ENCODE measurements at places on chromosomes 1 and 21. TPM values are rescaled to one million over a fixed set of nuclear protein-coding genes. Genes with fewer than 3 reads are reported as not detected.

DNA sequence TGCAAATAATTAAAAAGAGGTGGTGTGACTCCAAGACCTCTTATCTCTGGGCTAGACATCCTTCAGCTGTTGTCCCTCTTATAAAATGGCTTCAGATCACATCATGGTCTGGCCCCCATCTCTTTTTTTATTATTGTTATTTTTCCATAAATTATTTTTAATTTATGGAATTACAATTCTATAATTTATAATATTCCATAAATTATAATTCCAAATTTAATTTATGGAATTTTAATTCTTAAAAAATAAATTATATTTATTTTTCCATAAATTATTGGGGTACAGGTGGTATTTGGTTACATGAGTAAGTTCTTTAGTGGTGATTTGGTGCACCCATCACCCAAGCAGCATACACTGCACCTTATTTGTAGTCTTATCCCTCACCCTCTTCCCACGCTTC is 65.9 kb upstream of the GJA5 start:
- no peak overlapping the region for H3K4me3 ChIP-seq
- no peaks in the 10 kb centered on the region for H3K27me3 ChIP-seq
- no peaks in the 10 kb centered on the region for H3K4me1 ChIP-seq
- no peaks in the 10 kb centered on the region for H3K36me3 ChIP-seq
- H3K27ac ChIP-seq = no peak overlapping the region
- DNase-seq = no peak

- H3K4me3 ChIP-seq = no peak overlapping the region
- H3K27me3 ChIP-seq = no peaks in the 10 kb centered on the region
- H3K4me1 ChIP-seq = no peaks in the 10 kb centered on the region
- H3K36me3 ChIP-seq = no peaks in the 10 kb centered on the region
- H3K27ac ChIP-seq = no peak overlapping the region
Measured at GRCh38 chr1:157173900-157174410, 35.8 kb upstream of the ETV3 start.

GRCh38 chr1:75953461-75953860 is 21.3 kb upstream of the ASB17 start:
- no peak overlapping the region for H3K4me3 ChIP-seq
- no peaks in the 10 kb centered on the region for H3K27me3 ChIP-seq
- DNase-seq = no peak
- no peaks in the 10 kb centered on the region for H3K4me1 ChIP-seq

PAPPA2 gene
- total RNA-seq = 2.4 TPM

AGBL4 gene
- 0.57 TPM for total RNA-seq

DNA sequence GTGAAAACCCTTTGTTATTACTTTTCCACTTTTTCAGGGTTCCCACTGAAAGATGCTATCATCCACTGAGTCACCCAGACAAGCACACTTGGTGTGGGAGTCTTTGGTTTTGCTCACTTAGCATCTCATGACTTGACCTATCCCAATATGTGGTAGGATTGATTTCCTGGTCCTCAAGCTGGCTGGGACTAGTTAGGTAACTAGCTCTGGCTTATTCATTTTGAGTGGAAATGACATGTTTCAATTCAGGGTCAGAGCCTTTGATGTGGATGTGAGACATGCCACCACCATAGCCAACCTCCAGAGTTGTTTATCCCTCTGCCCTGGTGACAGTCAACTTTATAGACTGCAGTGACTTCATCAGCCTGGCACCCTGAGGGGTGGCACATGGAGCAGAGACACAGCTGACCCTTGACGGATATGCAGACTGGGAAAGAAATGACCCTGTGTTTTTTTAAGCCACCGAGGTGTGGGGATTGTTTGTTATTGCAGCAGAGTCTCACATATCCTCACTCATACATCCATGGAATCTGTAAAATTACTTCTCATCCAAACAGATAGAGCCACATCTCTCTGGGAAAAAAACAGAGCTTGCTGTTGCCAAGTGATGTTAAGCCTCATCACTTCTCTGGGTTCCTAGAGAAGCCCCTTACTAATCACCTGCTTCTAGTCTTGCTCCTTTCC is 699.9 kb downstream of the MATN1 start:
- H3K4me1 ChIP-seq = no peaks in the 10 kb centered on the region
- no peak overlapping the region for H3K27ac ChIP-seq
- H3K27me3 ChIP-seq = no peaks in the 10 kb centered on the region
- no peak overlapping the region for H3K4me3 ChIP-seq
- no peaks in the 10 kb centered on the region for H3K36me3 ChIP-seq
- DNase-seq = no peak

FMO3 gene
- total RNA-seq = 12.8 TPM

DNA sequence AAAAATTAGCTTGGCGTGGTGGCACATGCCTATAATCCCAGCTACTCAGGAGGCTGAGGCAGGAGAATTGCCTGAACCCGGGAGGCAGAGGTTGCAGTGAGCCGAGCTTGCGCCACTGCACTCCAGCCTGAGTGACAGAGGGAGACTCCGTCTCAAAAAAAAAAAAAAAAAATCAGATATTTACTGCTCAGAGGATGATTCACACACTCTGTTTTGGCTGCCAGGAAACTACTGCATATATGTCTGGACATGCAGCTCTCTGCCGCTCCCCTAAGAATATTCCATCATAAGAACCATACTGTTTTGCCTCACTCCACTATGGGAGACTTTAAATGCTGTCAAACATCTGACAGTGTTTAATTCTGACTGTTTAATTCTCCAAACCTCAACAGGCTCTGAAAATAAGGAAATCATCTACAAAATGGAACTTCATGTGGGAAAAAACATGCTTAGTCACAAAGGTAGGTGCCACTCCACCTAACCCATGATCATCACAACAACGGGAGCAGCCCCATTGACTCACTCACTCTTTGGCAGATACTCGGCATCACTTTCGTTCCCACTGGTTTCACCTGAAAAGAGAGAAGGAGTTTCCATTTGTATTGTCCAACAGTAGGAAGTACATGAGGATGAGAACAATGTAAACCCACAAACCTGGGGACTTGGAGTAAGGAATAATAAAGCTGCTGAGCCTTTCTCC is 29.3 kb upstream of the BCAS2 start:
- no peaks in the 10 kb centered on the region for H3K27me3 ChIP-seq
- H3K4me3 ChIP-seq = no peak overlapping the region
- no peaks in the 10 kb centered on the region for H3K4me1 ChIP-seq
- no peaks in the 10 kb centered on the region for H3K36me3 ChIP-seq
- H3K27ac ChIP-seq = no peak overlapping the region
- no peak for DNase-seq

- peaks cover 22% of the 10 kb centered on the region for H3K4me1 ChIP-seq
- peak overlapping the region; percentile 75 for H3K27ac ChIP-seq
- no peaks in the 10 kb centered on the region for H3K36me3 ChIP-seq
- DNase-seq = no peak
- H3K27me3 ChIP-seq = no peaks in the 10 kb centered on the region
Measured at GRCh38 chr1:183841950-183842794, 37.3 kb downstream of the RGL1 start.

RYR2 gene
- total RNA-seq = 3.0 TPM

DNA sequence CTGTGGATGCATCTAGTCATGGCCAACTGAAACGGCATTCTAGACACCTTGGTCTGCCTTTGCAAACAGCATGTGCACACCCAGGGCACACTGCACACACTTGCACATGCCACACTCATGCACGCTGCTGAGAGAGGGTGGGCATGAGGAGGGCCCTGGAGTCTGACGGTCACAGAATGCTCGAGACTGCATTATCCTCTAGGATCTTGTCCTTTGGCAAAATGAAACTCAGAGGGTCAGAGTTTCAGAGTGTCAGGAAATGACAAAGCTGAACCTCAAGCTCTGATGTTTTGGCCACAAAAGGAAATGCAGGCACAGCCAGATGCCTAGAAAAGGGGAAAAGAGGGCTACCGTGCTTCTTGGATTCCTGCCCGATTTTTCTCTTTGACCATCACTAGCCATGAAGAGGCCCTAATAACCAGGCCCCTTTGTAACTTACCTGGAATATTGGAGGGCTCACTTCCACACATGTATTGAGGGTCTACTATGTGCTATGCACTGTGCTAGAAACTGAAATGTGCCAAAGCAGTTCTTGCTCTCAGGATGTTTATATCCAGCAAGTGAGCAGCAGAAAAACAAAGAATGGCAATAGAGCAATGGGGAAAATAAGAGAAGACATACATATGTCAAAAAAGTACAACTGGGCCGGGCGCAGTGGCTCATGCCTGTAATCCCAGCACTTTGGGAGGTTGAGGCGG is 65.4 kb downstream of the TOMM20 start:
- DNase-seq = no peak
- H3K4me3 ChIP-seq = no peak overlapping the region
- H3K27me3 ChIP-seq = no peaks in the 10 kb centered on the region
- H3K36me3 ChIP-seq = no peaks in the 10 kb centered on the region
- H3K27ac ChIP-seq = peak overlapping the region; percentile 81

DNA sequence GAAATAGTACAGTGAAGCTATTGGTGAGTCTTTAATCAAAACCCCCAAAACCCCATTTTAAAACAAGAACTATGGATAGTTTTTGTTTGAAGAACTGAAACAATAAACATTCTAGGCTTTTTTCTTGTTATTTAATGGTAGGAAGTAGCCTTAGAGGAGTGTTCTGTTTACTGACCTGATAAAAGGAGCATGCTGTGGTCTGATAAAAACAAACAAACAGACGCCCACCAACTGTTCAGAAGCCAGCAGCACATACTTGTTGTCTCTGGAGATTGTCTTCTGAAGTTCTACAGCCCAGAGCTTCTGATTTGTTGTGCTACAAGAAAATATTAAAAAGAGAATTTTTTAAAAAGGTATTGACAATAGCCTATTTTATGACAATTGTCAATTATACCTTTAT is 54.1 kb upstream of the CFAP298 start:
- DNase-seq = no peak
- no peaks in the 10 kb centered on the region for H3K27me3 ChIP-seq
- H3K27ac ChIP-seq = no peak overlapping the region
- no peaks in the 10 kb centered on the region for H3K4me1 ChIP-seq
- H3K36me3 ChIP-seq = peaks cover 74% of the 10 kb centered on the region
- no peak overlapping the region for H3K4me3 ChIP-seq

GRCh38 chr1:168470901-168471431 is 72.8 kb downstream of the XCL2 start:
- no peak for DNase-seq
- H3K4me1 ChIP-seq = peaks cover 11% of the 10 kb centered on the region
- H3K27ac ChIP-seq = no peak overlapping the region
- no peak overlapping the region for H3K4me3 ChIP-seq
- H3K27me3 ChIP-seq = no peaks in the 10 kb centered on the region

OR6N1 gene
- 1.2 TPM for total RNA-seq

ACOT11 gene
- 8.9 TPM for total RNA-seq

DNA sequence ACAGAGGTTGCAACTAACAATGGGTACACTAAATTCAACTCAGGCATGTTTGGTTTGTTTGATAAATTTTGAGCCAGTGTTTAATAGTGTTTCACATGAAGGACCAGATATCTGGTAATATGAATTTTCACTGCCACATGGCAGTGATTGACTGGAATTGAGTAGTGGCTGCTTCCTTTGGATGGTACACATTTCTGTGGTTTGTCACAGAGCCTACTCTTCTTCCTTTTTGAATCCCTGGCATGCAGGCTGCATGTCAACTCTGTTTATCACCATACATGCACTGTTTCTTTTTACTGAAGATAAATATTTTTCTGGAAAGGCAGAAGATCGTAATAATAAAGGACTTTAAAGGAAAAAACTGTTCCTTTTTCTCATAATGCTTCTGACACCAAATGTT is 35.5 kb downstream of the SDCCAG8 start:
- peaks cover 3% of the 10 kb centered on the region for H3K36me3 ChIP-seq
- H3K27ac ChIP-seq = no peak overlapping the region
- no peak overlapping the region for H3K4me3 ChIP-seq
- H3K4me1 ChIP-seq = peaks cover 9% of the 10 kb centered on the region

- H3K27me3 ChIP-seq = no peaks in the 10 kb centered on the region
- no peaks in the 10 kb centered on the region for H3K4me1 ChIP-seq
- no peak for DNase-seq
- H3K36me3 ChIP-seq = no peaks in the 10 kb centered on the region
- H3K4me3 ChIP-seq = no peak overlapping the region
- no peak overlapping the region for H3K27ac ChIP-seq
Measured at GRCh38 chr1:62241371-62242131, 46.9 kb downstream of the L1TD1 start.

DNA sequence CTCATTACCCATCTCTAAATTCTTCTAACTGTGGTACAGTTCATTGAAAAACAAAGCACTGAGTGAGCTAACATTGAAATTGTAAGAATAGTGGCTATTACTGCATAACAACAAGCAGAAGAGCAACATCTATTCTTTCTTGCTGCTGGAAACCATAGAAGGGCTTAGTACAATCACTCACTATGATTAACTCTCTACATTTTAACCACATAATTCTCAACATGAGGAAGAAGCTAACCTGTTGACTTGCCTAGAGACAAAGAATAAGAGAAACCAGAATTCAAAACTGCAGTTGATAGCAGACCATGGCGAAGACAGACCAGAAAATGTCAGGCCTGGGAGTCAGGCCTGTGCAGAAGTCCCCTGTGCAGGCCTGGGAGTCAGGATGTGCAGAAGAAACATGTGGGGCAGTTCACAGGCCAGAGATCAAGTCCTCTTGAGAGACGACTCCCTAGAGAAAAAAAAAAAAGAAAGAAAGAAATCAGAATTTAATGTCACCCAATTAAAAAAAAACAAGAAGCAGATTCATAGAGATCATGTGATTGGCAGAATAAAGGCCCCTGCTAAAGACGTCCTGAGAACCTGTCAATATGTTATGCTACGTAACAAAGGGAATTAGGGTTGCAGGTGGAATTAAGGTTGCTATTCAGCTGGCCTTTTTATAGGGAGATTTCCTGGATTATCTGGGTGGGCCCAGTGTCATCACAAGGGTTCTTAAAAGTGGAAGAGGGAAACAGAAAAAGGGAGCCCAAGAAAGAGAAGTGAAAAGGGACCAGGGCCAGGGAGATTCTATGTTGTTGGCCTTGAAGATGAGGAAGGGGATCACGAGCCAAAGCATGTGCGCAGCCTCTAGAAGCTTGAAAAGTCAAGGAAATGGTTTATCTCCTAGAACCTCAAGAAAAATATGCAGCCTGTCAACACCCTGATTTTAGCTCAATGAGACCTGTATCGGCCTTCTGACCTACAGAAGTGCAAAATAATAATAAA is 94.9 kb downstream of the MRPL39 start:
- H3K4me1 ChIP-seq = no peaks in the 10 kb centered on the region
- no peak overlapping the region for H3K4me3 ChIP-seq
- H3K27me3 ChIP-seq = no peaks in the 10 kb centered on the region
- peak; percentile 30 for DNase-seq
- H3K36me3 ChIP-seq = no peaks in the 10 kb centered on the region

GRCh38 chr21:27060190-27060589 is 93.3 kb upstream of the ADAMTS5 start:
- no peak overlapping the region for H3K27ac ChIP-seq
- DNase-seq = no peak
- no peaks in the 10 kb centered on the region for H3K36me3 ChIP-seq

DNA sequence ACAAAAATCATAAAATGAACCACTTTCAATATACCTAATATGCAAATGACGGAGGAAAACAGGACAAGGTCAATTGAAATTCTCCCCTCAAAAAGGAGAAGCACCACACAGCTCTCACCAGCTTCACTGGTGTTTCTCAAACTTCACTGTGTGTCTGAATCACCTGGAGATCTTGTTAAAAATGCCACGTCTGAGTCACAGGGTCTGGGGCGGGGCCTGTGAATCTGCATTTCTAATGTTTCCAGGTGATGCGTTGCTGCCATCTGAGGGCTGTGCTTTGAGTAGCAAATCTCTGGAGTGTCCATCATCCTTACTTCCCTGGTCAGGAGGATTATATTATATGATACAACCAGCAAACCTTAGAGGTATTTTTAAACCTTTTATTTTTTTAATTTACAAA is 9.0 kb downstream of the CLDN19 start:
- no peaks in the 10 kb centered on the region for H3K27me3 ChIP-seq
- H3K36me3 ChIP-seq = no peaks in the 10 kb centered on the region
- H3K27ac ChIP-seq = no peak overlapping the region
- H3K4me3 ChIP-seq = no peak overlapping the region

All from upper lobe of left lung (tissue), 6 donors.